ENCODE measurements at places on chromosomes 7 and 10. TPM values are rescaled to one million over a fixed set of nuclear protein-coding genes. Genes with fewer than 3 reads are reported as not detected.

The VIM gene
- total RNA-seq, result 1,572 TPM

The GARIN1A gene
- total RNA-seq, result not detected

The NUTM2E gene
- total RNA-seq, result not detected

The MARVELD1 gene
- total RNA-seq, result 34.8 TPM

The TAS2R41 gene
- total RNA-seq, result not detected

The MYH16 gene
- 1.1 TPM for total RNA-seq
